ENCODE measurements at places on chromosomes 13 and 19. TPM values are rescaled to one million over a fixed set of nuclear protein-coding genes. Genes with fewer than 3 reads are reported as not detected.

NUP62 gene
- total RNA-seq: 37.0 TPM

SCN1B gene
- 13.2 TPM for total RNA-seq

CYP4F12 gene
- total RNA-seq: 5.1 TPM

ATP4B gene
- not detected for total RNA-seq

MYDGF gene
- 39.0 TPM for total RNA-seq

C1QTNF9 gene
- 0.81 TPM for total RNA-seq

FBN3 gene
- not detected for total RNA-seq

FCAR gene
- not detected for total RNA-seq

VWA8 gene
- total RNA-seq: 25.2 TPM

PODNL1 gene
- total RNA-seq: not detected

ZNF546 gene
- 7.6 TPM for total RNA-seq

ZNF780B gene
- 21.9 TPM for total RNA-seq

CASP14 gene
- not detected for total RNA-seq

ZNF491 gene
- 1.8 TPM for total RNA-seq

ANKLE1 gene
- 0.81 TPM for total RNA-seq

RHPN2 gene
- total RNA-seq: 2.7 TPM

DPY19L3 gene
- total RNA-seq: 13.9 TPM

HCN2 gene
- 0.16 TPM for total RNA-seq

C19orf67 gene
- total RNA-seq: not detected

FOXA3 gene
- total RNA-seq: not detected

SUGT1 gene
- 31.9 TPM for total RNA-seq

PCDH9 gene
- total RNA-seq: 56.1 TPM

KLK14 gene
- total RNA-seq: not detected

CNMD gene
- not detected for total RNA-seq

IER2 gene
- total RNA-seq: 36.1 TPM

ZNF723 gene
- not detected for total RNA-seq

CBLC gene
- total RNA-seq: 1.0 TPM

BCAM gene
- total RNA-seq: 41.7 TPM

PLVAP gene
- total RNA-seq: 85.4 TPM

GJB2 gene
- total RNA-seq: 57.5 TPM

URAD gene
- total RNA-seq: not detected

GPR18 gene
- total RNA-seq: not detected

KXD1 gene
- 134 TPM for total RNA-seq

ZNF569 gene
- total RNA-seq: 5.5 TPM

SPC24 gene
- total RNA-seq: 5.9 TPM

DAPK3 gene
- 192 TPM for total RNA-seq

ZNF579 gene
- 2.8 TPM for total RNA-seq

ZNF540 gene
- 4.2 TPM for total RNA-seq

Measured in gastroesophageal sphincter (tissue), 4 donors.